Breast epithelium (tissue), 4 donors: ENCODE measurements at places on chromosomes 1 and 21. TPM values are rescaled to one million over a fixed set of nuclear protein-coding genes. Genes with fewer than 3 reads are reported as not detected.

GRCh38 chr1:157004806-157005205 is 40.7 kb downstream of the ARHGEF11 start:
- DNase-seq: no peak

DNA sequence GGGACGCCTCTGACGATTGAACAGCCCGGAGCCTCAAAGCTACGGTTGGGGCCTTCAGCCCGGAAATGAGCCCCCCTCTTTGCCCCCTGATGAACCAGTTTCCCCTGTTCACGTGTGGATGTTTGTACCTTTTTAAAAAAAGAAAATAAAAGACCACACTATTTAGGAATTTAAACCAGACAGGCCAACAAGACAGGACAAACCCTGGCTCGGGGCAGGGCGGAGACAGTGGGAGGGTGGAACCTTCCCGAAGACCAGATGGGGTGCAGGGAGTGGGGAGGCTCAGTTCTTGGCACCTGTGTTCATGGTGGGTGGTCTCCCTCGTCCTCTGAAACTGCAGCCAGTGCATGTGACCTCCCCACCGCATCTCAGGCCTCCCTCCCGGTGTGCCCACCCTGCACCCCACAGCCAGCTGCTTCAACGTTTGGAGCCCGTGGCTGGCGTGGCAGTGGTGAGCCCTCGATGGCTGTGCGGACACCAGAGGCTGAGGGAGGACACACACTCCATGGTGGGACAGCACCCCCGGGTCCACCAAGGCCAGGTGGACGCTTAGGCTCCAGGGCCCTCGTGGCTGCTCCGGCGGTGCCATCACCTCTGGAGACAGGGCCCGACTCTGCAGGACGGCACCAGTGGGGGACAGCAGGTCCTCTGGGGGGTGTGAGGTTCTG is 45.6 kb downstream of the COL18A1 start:
- no peak for DNase-seq

- no peak for DNase-seq
Observed at GRCh38 chr1:61782771-61783170, 40.5 kb downstream of the PATJ start.

DNA sequence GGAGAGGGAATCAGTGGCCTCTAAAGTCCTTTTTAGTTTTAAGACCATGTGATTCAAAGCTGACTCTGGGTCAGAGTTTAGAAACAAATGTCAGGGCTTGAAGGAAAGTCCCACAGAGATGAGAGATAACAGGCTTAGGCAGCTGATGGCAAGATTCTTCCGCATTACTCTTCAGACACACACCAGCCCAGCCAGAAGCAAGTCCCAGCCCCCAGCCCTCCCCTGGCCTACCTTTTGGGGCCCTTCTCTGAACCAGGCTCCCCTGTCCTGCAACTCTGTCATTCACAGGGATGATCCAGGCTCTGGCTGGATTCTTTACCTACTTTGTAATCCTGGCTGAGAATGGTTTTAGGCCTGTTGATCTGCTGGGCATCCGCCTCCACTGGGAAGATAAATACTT is 13.1 kb upstream of the CASQ1 start:
- DNase-seq: no peak

DNA sequence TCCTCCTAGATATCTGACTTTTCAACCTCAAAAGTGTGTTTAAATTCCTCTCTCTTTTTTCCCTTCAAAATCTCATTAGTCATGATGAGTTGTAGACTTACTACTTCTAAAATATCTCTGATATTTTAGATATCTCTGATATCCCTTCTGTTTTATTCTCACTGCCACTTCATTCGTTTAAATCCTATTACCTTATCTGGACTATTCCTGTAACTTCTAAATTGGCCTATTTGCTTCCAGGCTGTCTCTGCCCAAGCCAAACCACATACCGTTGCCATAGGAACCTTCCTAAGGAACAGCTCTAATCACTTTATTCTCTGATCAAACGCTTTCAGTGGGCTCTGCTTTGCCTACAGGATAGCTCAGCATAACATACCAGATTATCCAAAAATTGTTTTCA is 333.1 kb upstream of the CHRM3 start:
- DNase-seq: no peak

- DNase-seq: no peak
Observed at GRCh38 chr1:15254559-15254958, 7.5 kb downstream of the FHAD1 start.

- DNase-seq: peak; percentile 73
Observed at GRCh38 chr1:204493145-204493983, 1.2 kb downstream of the PIK3C2B start.

GRCh38 chr1:20478057-20478635 is 7.9 kb downstream of the CAMK2N1 start:
- DNase-seq: no peak

DNA sequence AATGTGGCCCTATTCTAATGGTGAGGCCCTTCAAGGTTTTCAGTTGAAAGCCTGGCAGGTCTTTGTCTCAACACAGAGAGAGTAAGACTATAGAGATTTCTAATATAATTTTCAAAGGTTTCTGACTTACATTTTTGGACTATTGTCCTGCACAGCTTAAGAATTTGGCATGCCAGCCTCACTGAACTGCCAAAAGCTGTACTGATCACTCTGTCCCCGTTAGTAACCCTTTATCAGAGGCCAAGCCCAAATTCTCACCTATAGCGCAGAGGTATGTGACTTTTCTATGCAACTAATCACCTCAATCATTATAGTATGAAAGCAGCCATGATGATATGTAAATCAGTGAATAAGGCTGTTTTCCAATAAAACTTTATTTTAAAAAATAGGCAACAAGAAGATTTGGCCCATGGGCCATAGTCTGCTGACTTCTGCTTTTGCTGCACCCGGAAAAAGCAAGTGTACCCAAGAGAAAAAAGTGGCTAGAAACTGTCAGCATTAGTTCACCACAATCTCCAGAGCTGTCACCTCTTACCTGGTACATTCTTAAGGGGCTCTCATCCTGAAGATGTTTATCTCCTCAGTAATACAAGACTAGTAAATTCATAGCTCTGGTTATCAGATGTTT is 85.4 kb downstream of the PIGK start:
- no peak for DNase-seq

- DNase-seq: no peak
Observed at GRCh38 chr1:32765570-32766327, 51.4 kb downstream of the YARS1 start.

- DNase-seq: no peak
Observed at GRCh38 chr21:42265231-42265812, 46.4 kb downstream of the ABCG1 start.

- no peak for DNase-seq
Observed at GRCh38 chr1:154661110-154661509, 53.1 kb upstream of the ADAR start.

DNA sequence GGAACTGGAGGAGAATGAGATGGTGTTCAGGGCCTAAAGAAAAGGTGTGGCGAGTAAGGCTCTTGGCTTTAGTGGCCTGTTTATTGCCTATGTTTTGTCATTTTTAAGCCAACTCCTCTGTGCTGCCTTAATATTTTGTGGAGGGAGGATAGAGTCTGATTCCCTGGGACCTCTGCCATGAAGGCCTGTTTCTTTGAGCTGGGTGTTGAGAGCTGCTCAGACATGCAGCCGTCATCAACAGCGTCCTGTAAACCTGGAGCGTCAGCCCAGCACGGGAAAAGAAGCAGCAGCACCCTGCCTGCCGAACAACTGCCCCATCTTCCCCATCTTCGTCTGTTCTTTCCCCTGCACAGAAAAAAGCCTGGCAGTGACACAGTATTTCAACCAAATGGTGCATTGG is 27.1 kb upstream of the SNX27 start:
- no peak for DNase-seq

DNA sequence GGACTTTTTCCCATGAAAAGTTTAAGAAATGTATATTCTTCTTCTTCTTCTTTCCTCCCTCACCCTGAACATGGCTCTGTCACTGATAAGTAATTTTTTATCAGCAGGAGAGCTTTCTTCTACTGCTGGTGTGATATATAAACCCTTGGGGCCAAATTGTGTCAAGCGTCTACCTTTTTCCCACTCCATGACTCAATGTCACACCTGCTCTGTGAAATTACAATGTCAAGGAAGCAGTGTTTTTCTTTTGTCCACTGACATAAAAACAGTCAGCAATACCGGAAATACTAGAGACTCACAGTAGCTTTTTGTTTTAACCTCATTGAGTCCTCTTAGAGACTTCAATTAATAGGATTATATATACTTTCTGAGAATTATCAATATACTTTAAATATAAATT is 416.2 kb upstream of the ADGRL4 start:
- no peak for DNase-seq

GRCh38 chr1:59714966-59715365 is 99.8 kb upstream of the HOOK1 start:
- DNase-seq: no peak

DNA sequence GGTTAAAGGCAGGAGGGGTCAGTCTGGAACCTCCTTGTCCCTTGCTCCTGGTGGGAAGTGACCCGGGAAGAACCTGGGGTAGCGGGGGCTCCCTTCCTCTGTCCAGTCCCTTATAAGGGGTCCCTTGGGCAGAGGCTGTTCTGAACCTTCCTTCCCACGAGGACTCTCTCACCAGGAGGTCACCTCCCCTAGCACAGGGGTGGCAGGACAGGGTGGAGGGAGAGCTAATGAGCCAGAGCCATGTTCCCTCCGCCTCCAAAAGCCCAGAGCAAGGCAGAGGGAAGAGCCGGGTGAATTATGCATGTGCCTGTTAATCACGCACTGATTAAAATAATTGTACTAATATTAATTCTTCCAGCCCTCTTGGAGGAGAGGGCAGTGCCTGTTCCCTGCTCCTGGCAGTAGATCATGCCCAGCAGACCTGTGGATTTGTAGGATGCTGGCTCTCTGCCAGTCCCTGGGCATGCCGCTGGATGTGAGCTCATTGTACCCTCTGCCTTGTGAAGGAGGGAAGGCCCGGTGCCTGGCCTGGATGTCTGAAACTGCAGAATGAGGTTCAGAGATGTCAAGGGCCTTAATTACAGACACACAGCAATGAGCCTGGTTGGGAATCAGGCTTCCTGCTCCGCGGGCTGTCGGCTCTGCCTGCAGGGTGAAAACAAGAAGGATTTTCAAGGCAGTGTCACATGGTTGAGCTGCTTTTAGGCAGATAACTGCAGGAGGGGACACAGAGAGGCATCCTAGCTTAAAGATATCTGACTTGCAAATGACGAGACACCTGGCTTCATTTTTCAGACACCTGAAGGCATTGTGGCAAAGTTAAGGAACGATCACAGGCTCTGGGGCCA is 68.2 kb downstream of the IGSF21 start:
- no peak for DNase-seq

The EXTL1 gene
- total RNA-seq: 2.8 TPM

The WDR64 gene
- total RNA-seq: not detected

The ILDR2 gene
- not detected for total RNA-seq

The IPP gene
- 10.5 TPM for total RNA-seq

The NIT1 gene
- total RNA-seq: 44.5 TPM

The TCP10L gene
- 0.66 TPM for total RNA-seq

The POU3F1 gene
- not detected for total RNA-seq

The TFF2 gene
- not detected for total RNA-seq

The KRTAP7-1 gene
- total RNA-seq: not detected
